ENCODE measurements at places on chromosomes 4 and X.

DNA sequence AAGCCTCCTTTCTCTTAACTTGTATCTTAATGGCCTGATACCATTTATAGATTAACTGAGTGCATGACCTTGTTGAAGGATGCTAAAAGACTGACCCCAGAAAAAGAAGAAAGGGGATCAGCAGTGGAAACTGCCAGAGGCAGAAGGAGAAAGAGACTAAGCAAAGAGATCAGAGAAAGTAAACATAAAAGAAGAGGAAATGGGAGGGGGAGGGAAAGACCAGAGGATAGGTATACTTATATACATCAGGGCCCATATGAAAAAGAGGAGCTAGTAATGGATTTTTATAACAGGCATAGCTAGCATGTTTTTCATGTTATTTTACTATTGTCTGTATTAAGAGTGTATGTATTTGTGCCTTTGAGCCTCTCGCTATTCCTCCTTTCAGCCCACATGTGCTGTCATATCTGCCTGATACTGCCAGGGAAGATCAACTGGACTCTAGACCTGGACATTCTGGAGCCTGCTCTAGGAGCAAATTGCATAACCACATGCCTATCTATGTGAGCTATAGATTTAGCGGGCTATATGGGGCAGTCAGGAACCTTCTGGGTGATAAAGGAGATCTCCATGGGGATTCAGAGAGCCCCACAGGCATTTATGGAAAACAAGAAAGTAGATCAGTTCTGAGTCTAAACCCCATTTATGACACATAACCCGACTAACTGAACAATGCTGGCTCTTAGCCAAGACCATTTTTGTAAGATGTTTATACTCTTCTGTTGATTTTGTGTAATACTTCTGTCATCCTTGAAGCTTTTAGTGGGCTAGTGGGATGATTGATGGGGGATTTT, 13.4 kb upstream of the SNX12 start:
- DNase-seq, result peak; percentile 35

DNA sequence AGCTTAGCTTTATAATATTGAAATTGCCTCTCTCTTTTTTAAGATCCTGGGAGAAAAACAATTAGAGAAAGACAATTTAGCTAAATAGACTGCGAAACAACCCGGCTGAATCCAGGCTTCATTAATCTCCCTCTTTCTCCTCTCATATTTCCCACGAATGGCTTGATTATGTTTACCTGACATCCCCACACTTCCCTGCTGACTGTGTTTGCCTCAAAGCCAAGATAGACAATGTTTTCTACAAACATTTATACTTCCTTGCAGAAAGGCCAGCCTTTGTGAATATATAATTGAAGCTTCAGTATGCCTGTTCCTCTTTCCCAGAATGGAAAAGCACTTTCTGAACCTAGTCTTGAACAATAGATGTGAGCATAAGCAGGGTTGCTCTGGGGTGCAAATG, 566.8 kb downstream of the PDHA2 start:
- no peak for DNase-seq

DNA sequence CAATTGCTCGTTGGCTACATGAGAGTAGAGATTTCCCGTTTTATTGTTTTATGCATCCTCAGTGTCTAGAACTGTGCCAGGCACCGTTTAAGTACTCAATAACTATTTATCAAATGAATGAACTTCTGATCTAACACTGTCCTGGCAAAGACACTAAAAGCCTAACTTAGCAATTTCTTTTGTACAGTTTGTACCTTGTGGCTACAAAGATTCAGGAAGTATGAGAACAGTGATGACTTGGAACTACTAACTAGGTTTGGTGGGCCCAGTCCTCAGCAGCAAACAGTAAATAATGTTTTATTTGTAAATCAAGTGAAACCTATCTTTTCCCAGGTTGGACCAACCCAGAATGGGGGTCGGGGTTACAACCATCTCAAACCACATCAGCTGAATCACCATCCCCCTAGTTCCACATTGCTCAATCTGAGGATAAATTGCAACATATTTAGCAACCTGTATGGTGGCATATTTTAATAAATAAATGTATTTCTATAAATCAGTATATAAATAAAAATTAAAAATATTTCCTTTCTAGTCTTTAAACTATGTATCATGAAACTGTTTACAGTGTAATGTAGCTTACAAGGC, 12.3 kb upstream of the SCRG1 start:
- no peak for DNase-seq

- no peak for DNase-seq
These were observed 47.6 kb downstream of the GRK4 start for GRCh38 chr4:3010998-3011397.

DNA sequence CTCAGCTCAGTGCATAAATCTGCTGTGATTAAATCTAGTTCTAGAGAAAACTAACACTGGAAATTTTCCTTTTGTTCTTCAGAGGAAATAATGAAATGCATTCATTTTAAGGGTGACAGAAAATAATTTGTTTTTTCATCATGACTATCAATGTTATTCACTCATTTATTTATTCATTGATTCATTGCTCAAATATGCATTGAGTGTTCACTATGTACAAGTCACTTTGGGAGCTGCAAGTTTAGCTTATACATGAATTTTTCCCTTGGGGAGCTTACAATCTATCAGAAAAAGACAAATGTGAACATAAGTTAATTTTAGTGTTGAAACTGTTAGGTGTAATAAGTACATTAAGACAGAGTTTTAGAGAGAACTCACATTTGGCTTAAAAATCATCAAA, 897.8 kb downstream of the CENPC start:
- no peak for DNase-seq

GRCh38 chr4:36006226-36006625, 238.1 kb downstream of the ARAP2 start:
- peak; percentile 85 for DNase-seq

DNA sequence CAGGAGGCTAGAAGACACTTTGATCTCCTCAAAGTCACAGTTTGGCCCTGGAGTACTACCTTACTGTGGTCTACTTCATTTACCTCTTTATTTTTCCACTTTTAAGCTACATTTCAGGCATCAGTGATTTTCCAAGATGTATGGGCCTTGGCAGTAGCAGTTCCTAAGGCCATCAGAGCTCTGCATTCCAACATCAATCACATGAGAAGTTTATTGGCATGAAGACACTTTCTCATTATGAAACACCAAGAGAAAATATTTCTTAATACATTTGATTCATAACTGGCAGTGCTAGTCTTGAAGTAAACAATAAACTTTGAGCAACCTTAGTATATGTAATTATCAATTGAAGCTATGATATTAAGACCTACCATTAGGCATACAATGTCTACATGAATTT, 178.1 kb downstream of the IL15 start:
- DNase-seq, result no peak

DNA sequence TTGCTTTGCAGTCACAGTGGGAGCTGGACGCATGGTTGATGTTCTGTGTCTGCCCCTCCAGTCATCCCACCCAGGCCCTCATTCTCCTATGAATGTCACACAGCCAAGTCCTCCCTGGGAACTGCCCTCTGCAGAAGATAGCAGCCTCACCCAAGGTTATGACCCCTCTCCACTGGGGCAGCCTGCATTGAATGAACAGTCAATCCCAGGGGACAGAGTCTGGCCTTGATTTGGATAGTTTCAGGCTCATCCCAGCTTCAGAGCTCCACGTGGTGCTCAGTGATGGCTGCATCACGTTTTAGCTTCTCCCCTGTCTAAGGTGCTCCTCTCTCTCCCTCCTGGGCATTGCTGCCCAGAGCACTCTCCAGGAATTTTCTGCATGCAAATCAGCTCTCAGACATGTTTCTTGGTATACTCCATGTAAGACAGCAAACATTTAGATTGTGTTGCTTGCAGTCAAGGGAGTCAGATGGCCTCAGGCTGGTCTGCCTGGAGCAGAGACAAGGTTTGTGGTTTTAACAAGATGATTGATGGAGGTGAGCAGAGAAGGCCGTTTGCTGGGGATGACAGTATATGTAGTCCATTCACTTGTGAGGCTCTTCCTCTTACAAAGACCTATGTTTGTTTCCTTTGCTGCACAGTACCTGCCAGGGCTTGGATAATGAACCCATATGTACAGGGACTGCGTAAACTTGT, 56.1 kb upstream of the MSX1 start:
- peak; percentile 52 for DNase-seq

DNA sequence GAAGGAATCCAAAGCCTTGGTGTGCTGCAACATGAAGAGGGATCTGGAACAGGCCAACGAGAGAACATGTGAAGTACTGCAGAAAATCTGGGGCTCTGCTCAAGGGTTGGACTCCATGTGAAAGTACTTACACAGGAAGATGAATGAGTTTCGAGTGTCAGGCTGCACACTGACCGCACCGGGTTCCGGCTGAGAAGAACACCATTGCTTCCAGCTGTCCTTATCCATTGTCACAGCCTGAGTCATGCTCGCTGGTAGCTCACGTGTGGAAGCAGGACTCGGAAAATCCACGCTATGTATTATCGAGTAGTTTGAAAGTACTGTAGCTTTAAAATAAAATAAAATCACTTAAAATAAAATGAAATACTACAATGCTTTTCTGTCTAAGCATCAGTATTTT, 50.4 kb upstream of the TBL1X start:
- no peak for DNase-seq

DNA sequence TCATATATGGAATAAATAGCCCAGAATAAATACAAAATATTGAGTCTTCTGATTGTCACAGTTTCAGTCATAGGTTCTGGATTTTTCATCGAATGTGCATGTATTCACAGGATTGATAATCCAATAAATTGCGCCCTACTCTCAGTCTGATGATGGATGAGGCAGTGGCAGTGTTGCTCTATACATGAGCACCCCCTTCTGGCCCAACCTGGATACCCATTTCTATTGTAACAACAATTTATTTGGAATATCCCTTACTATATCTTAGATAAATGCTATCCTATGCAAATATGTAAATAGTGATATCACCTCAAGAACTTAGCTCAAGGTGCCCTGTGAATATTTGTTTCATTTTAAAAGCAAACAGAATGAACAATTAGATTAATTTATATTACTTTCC, 733.7 kb upstream of the PABPC4L start:
- DNase-seq, result no peak

- DNase-seq, result no peak
These were observed 3.0 kb upstream of the PCGF3 start for GRCh38 chr4:702618-703048.

DNA sequence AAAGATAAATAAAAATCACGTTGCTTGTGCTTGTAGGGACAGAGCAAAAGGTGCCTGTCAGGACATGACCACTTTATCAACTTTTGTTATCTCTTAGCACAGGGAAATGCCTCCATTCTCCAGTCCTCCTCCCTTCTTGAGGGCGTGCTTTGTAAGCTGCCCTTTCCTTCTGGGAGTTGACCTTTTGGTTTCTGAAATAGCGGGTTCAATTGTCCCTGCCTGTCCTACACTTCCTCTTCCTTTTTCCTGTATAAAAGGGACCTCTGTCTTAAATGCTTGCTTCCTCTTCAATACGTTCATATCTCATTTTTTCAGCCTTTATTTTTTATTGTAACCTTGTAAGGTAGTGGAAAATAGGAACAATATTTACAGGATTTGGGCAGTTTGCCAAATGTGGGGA, 153.5 kb downstream of the SH3BGRL start:
- DNase-seq, result no peak

DNA sequence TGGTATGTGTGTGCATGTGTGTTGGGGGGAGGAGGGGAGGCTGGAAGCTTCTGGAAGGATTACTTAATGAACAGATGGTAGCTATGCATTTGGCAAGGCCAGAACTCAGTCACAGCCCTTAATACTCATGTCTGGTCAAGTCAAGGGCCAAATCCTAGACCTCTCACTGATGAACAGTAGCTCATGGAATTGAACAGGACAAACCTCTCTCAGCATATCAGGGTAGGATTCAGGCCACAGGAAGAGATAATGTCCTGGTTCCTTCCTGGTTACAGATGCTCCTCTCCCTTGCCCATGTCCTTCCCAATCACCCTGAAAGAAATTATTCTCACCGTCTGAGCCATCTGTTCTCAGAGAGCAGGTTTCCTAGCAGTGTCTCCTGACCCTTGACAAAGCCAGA, 165.7 kb downstream of the SOWAHB start:
- no peak for DNase-seq

DNA sequence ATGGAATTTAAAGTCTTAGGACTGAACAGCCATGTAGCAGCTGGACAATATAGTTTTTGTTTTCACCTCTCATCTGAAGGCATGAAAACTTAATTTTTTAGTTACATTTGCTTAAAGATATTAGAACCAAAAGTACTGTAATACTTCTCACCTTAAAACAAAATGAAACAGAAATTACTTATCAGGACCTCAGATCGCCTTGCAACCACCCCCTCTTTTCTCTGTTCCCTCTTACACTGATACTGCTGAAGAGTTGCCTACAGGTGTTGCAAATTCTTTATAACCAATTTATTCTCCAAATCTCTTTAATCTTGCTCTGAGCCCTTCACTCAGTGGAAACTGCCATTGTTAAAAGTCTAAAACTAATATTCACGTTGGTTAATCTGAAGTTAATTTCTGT, 145.0 kb downstream of the SPCS3 start:
- DNase-seq, result no peak

- DNase-seq, result no peak
These were observed 53.6 kb downstream of the NSG1 start for GRCh38 chr4:4440333-4441061.

GRCh38 chr4:113131136-113131535, 81.7 kb downstream of the ANK2 start:
- DNase-seq, result no peak

GRCh38 chr4:183831683-183832082, 73.4 kb upstream of the STOX2 start:
- DNase-seq, result no peak

- peak; percentile 76 for DNase-seq
These were observed 68.7 kb downstream of the SUPT20HL2 start for GRCh38 chrX:24245202-24245601.

Data from NCI-H226 (cell line).